Activated naive CD8-positive, alpha-beta T cell treated with anti-CD3 and anti-CD28 coated beads, Interleukin-2, amount 10 ng/mL, durations not matched to agents 7 days and 5 days (primary cell): ENCODE measurements at places on chromosomes 12 and 14.

DNA sequence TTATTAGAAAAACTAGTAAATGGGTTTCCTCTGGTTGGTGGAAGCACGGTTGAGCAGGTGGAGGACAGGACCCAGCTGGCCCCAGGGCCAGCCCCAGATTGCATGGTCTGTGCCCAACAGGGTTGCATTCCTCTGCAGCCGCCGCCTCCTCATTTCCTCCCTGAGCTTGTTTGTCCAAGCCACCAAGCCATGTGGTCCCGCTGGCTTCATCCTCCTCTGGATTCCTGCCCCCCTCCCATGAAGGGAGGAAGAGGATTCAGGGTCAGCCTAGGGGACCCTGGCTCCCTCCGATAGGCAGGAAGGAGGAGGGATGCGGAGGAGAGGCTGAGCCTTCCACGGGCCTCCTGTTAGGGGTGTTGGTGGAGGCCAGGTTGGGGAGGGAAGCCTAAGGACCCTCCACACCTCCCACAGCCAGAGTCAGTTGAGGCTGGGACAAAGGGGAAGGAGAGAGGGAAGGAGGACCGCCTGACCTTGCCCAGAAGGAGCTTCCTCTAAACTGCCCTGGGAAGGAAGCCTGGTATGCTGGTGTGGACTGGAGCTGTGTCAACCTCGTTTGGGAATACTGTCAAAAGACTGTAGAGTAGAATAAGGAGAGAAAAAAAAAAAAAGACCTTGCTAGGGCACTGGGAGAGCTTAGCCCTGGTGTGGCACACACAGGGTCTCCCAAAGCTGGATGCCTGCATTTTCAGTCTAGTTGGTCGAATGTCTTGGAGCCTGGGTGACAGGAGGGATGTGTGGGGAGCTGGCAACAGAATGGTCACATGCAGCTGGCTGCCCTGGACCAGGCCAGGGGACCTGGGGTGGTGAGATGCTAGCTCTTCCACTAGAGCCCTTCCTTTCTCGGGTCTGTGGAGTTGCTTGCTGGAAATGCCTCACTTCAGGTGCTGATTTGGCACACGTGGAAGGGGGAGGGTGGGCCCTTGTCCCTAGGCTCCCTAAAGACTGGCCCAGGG is 42.4 kb downstream of the PLEKHG3 start:
- no peak for DNase-seq

- no peak for DNase-seq
Observed at GRCh38 chr14:69315301-69315700, 55.3 kb downstream of the GALNT16 start.

GRCh38 chr12:121788176-121788818 is 5.2 kb downstream of the RHOF start:
- no peak for DNase-seq

- no peak for DNase-seq
Observed at GRCh38 chr14:40368314-40368713, 936.1 kb upstream of the FBXO33 start.

- no peak for DNase-seq
Observed at GRCh38 chr12:24561411-24561871, 387.5 kb downstream of the BCAT1 start.

- no peak for DNase-seq
Observed at GRCh38 chr12:95214466-95214865, 2.8 kb downstream of the FGD6 start.

DNA sequence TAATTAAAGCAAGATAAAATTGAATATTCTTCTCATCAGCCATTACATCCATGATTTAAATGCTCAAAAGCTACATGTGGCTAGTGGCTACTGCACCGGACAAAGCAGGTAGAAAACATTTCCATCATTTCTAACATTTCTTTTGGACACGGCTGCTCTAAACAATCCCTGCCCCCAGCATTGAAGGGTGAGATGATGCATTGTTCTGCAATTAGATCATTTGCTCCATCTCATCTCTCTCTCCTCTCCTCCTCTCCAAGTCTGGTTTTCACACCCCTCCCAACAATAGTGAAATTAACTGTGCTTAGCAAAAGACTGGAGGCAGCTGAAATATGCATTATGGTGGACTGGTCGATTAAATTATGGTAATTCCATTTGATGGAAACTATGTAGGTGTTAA is 288.5 kb downstream of the KSR2 start:
- DNase-seq = no peak

DNA sequence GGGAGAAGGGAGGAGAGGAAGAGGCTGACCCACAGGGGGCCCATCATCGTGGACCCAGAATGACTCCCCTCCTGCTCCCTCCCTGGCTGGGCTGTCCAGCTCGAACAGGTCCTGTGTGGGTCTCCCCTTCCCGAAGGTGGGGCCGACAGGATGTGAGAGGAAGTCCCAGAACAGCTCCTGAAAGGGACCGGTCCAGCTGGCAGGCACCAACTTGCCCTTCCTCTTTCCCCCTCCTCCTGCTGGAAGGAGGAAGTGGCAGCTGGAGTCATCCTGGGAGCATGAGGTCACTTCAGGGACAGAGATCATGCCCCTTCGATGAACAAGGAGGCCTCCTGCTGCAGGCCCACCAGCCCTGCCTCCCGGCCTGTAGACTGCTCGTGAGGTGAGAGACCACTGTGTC is 35.0 kb upstream of the BEGAIN start:
- DNase-seq = no peak

GRCh38 chr12:69196302-69197288 is 42.8 kb upstream of the CPSF6 start:
- no peak for DNase-seq

- DNase-seq = no peak
Observed at GRCh38 chr12:72872238-72872887, 600.2 kb downstream of the TRHDE start.

GRCh38 chr12:90489141-90489540 is 465.8 kb downstream of the CCER1 start:
- no peak for DNase-seq

DNA sequence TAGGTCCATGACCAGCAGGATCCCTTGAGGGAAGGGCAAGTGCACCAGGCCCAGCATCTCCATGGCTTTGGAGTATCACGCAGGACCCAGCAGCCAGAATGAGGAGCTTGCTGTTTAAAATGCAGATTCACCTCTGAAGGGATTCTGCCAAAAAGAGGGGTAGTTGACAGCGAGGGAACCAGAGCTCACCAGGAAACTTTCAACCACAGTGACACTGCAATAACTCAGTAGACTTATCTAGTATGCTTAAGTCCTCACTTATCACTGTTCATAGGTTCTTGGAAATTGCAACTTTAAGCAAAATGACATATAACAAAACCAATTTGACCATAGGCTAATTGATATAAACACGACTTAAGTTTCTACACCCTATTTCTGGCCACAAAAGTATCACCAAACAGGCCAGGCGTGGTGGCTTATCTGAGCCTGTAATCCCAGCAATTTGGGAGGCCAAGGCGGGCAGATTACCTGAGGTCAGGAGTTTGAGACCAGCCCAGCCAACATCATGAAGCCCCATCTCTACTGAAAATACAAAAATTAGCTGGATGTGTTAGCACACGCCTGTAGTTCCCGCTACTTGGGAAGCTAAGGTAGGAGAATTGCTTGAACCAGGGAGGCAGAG is 21.4 kb upstream of the CKAP4 start:
- DNase-seq = no peak

GRCh38 chr12:124914392-124915238 is at the start of gene UBC:
UBC (minus strand) TSS chr12:124914650; CDS start chr12:124913771, 879 bp downstream.
- DNase-seq = peak; percentile 95

- no peak for DNase-seq
Observed at GRCh38 chr12:12167847-12168246, 97.1 kb downstream of the BCL2L14 start.

GRCh38 chr14:100323121-100323941 is at the start of gene SLC25A47:
SLC25A47 (plus strand) TSS chr14:100323339; CDS start chr14:100323415, 76 bp downstream.
- DNase-seq = no peak

DNA sequence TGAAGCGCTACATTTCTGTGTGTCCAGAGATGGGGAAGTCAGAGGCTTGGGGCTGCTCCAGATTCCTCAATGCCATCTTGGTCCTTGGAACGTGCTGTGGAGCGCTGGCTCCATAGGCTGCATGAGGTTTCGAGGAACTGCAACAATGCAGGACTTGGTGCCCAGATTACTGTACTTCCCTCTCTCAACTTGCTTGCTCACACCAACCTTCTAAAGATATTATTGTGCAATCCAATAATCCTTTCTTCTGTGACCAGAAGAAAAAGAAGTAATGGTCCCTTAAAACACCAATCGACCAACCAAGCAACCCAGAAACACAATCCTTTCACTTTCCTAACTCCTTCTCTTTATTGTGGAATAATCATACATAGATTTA is 3.7 kb downstream of the PRICKLE1 start:
- DNase-seq = no peak
